ENCODE measurements at places on chromosomes 2 and 18.

- DNase-seq, result no peak
These were observed 201.5 kb downstream of the MTX2 start for GRCh38 chr2:176470713-176471112.

DNA sequence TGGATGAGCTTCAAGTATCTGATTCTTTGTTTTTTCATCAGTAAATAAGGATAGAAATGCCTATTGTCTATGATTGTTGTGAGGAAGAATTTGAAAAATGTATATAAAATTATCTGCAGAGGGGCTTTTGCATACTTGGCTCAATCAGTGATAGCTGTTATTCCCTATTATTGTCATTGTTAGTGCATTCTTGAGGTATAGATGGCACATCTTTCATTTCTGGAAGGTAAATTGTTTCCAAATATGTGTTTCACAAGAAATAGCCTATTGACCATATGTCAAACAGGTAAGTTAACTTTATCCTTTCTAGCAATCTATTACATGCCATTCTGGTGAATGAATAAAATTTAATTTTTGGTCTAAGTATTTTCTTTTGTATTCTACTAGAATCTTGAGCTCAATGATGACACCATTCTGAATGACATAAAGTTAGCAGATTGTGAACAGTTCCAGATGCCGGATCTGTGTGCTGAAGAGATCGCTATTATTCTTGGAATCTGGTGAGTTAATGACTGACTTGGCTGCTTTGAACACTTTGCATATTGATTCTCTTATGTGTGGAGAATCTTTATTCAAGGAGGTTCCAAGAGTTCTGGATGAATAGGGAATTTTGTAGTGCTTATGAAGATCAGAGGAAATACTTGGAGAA is 44.2 kb downstream of the TTC27 start:
- DNase-seq, result no peak

DNA sequence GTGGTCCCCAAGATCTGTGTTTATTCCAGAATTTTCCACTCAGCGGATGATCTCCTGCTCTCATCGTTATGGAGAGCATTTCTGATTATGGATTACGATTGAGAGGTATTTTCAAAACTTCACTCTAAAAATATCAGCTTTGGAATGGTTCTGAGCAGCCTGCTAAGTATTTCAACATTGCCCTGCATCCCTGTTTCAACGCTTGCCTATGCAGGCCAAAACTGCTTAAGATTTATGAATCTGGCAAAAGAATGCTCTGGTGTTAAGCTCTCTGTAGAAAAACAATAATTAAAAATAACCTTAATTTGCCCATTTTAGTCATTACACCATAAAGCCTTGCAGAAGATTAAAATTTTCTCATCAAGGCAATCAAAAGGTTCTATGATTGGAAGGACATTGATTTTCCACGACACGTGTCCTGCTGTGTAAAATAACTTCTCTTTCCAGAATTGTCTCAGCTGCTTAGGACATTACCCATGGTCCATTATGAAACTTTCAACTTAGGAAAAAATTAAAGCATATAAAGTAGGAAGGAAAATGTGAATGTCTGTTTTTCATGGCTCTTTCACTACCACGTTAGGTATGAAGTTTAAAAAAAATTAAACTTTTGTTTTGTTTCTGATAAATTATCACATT is 229.9 kb downstream of the ACKR3 start:
- DNase-seq, result no peak

DNA sequence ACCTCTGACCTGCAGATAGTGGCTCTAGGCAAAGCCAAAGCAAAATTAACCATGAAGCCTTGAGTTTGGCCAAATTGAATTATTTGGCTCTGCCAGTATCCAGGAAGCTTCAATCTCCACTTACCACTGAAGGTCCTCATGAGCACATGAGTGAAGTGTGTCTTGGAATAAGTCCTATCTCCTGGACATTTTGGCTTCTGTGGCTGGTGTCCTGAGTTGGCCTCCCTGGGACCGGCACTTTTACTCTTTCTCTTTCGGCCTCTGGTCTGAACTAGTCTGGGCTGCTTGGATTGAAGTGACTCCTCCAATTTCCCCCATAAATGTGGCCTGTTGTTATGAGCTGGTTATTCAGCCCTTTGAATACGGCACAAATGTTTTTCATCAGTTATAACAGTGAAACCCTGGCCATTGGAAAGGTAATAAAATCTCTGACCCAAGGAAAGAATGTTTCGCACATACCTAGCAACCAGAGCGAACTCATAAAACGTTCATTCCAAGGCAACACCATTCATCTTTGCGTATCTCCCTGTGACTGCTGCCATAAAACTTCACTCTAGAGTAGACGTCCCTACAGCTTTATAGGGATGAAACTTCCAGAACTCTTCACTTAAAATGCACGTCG is 216.4 kb downstream of the LPIN1 start:
- no peak for DNase-seq

DNA sequence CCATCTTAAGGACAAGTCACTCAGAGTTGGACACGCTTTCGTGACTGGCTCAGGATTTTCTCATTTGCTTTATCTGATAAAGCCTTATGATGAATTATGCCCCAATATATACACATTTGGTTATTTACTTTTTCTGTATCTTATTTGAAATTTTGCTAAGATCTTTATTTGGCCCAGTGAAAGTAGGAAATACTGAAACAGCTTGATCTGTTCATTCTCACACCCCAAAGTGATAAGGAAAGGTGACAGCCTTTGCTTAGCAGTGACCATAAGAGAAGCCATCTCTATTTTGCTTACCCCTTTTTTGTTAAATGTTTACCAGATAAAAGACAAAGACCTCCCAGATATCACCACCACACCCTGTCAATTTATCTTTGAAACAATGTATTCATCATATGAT is 428.3 kb downstream of the PARD3B start:
- no peak for DNase-seq

DNA sequence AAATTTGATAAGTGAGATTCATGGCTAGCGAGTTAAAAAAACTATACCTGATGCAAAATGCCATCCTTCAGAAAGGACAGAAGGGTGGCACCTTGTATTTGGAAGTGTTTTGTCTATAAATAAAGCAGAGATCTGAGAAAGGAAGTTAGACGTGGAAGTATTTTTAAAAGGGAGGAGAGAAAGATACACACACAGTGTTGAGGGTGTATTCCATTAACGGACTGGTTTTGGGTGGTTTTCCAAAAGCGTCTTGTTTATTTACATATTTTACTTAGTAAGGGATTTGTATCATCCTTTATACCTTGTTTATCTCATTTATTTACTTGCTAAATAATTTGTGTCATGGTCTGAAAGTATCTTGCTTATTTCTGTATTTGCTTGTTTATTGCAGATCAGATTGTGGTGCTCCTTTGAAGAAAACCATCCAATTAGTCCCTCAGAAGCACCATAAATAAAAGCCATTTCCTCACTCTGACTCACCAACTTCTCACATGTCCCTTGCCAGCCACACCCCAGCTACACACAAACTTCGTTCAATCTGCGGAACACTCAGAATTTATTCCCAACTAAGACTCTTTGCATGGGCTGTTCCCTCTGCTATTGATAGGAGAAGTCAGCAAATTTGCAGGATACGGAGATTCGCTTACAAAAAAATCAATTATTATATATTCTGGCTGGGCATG is 90.8 kb downstream of the FAM124B start:
- DNase-seq, result peak; percentile 44

- DNase-seq, result no peak
These were observed 35.2 kb upstream of the SNED1 start for GRCh38 chr2:240963065-240963867.

- DNase-seq, result no peak
These were observed 253.3 kb upstream of the OSR1 start for GRCh38 chr2:19611491-19612332.

- DNase-seq, result no peak
These were observed 290.8 kb downstream of the KCNS3 start for GRCh38 chr2:18169121-18169892.

DNA sequence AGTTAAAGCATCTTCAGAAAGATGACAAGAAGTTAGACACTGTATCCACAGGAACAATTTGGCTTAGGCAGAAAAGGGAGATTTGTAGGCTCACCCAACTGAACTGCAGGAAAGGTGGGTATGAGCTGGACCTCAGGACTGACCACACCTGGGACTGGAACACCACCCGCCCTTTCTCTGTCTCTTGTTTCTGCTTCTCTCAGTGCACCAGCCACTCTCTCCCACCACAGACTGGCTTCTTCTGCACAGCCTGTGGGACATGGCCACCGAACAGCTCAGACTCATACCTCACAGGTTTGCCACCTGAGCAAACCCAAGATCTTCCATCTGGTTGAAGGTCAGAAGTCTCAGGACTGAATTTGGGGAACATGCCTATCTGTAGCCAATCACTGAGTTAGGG is 14.2 kb upstream of the MALT1 start:
- no peak for DNase-seq

GRCh38 chr18:53747210-53747609 is 477.3 kb downstream of the MBD2 start:
- DNase-seq, result no peak

DNA sequence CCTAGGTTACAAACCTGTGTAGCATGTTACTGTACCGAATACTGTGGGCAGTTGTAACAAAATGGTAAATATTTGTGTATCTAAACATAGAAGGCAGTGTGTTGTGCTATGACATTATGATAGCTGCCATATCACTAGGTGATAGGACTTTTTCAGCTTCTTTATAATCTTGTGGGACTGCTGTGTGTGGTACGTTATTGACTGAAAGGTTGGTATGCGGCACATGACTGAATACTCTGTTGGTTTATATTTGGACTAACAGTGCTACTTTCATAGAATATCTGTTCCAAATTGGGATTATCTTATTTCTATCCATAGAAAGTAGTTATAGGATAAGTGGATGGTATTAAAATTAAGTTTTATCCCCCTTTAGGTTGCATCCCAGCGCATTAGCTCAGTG is 144.7 kb downstream of the PHLPP1 start:
- no peak for DNase-seq

GRCh38 chr2:73780237-73780582 is 307 bp upstream of the DUSP11 start:
- DNase-seq, result no peak

DNA sequence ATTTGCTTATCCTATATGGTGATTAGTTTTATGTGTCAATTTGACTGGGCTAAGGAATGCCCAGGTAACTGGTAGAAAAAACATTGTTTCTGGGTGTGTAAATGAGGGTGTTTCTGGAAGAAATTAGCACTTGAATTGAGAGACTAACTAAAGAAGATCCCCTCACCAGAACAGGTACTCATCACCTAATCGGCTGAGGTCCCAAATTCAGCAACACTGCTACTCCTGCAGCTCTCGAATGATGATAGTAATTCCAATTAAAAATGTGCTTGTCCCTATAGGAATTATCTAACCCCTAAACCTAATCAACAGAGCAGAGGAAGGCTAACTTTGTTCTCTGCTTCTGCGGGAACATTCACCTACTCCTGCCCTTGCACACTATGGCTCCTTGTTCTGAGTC is 464.5 kb upstream of the CHST9 start:
- DNase-seq, result no peak

- no peak for DNase-seq
These were observed 6.3 kb upstream of the GAL3ST2 start for GRCh38 chr2:241770185-241770935.

GRCh38 chr2:150470435-150470834 is 17.0 kb downstream of the RND3 start:
- no peak for DNase-seq

DNA sequence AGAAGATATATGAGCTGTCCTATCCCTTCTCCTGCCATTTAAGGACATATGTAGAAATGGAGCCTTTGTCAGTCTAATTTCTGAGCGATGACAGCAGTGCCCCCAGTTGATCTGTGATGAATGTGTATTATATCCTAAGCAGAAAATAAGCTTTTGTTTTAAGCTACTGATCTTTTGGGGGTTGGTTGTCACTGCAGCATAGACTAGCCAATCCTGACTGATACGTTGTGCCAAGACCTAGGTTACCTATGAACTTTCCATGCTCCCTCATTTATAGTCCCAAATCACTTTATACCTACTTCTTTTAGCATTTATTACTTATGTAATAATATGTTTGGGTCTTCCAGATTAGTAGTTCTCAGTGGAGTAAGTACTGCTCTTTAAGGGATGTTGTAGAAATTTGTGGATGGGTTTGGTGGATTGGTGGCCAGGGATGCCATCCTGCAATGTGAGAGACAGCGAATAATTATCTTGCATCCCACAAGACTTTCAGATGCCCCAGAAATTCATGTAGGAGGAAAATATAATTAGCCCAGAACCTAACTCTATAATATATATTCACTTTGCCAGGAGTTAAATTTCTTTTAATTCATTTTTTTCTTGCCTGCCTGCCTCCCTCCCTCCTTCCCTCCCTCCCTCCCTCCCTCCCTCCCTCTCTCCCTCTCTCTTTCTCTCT is 11.8 kb downstream of the SMAD4 start:
- no peak for DNase-seq

DNA sequence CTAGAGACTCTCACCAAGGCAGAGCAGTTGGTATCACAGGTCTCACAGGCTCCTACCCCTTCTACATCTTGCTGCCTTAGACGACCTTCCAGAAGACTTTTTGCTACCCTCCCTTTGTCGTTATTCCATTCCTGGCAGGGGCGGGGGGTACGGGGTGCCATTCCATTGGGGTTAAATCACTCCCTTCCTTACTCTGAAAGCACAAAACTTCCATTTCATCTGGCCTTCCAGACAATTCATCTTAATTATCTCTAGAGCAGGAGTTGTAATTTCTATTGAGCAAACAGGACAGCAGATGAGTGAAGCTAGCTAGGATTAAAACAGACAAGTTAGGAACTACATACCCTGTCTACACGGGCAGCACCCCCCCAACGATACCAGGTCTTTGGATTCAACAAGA is 276.2 kb upstream of the TANK start:
- DNase-seq, result no peak

GRCh38 chr18:22488554-22488953 is 70.8 kb upstream of the CTAGE1 start:
- DNase-seq, result no peak

- no peak for DNase-seq
These were observed 1139.5 kb downstream of the BCL11A start for GRCh38 chr2:59413751-59414570.

GRCh38 chr2:172489681-172490080 is 62.3 kb downstream of the ITGA6 start:
- DNase-seq, result no peak

DNA sequence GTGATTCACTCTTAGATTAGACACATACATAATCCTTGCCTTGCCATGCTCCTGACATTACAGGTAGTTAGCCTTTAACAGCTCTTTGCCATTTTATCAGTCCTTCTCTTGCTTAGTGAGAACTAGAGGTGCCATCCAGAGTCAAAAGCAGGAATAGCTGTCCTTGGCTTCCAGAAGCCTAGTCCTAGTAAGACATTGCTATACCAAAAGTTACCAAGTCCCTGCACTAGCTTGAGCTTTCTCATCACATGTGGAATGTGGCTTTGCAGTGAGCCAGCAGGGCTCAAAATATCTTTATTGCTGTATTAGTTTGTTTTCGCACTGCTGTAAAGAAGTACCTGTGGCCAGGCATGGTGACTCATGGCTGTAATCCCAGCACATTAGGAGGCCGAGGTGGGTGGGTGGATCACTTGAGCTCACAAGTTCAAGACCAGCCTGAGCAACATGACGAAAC is 104.7 kb upstream of the NOSTRIN start:
- no peak for DNase-seq

DNA sequence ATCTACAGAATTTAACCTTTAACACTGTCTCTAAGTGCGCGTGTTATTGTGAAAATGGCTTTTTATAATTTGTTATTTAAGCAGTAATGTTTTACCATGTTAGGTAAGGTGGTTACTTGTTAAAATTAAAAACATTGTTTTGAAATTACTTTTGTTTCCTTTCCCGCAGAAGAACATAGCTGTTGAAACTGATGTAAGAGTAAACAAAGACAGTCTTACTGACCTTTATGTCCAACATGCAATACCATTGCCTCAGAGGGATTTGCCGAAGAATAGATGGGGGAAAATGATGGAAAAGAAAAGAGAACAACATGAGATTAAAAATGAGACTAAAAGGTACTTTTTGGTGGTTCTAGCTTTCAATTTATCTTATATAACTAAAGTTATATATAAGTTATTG is 2.1 kb downstream of the C2orf49 start:
- no peak for DNase-seq
